ENCODE measurements at places on chromosomes 6 and 20.

GRCh38 chr20:1301031-1301529 is 27.9 kb downstream of the SDCBP2 start:
- no peak for DNase-seq

DNA sequence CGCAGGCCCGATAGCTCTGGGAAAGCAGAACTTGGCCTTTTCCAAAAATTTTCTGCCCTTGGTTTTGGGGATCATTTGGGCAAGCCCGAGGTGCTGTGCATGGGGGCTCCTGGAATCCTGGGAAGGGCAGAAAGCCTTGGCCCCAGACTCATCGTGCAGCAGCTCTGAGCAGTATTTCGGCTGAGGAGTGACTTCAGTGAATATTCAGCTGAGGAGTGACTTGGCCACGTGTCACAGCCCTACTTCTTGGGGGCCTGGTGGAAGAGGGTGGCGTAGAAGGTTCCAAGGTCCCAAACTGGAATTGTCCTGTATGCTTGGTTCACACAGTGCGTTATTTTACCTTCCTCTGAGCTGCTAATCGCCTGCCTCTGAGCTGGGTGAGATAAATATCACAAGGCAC is 1.1 kb upstream of the BMP2 start:
- no peak for DNase-seq

GRCh38 chr6:7604003-7604402 is 14.0 kb downstream of the SNRNP48 start:
- no peak for DNase-seq

GRCh38 chr6:147941143-147941542 is 401.5 kb upstream of the SASH1 start:
- peak; percentile 39 for DNase-seq

- no peak for DNase-seq
Observed at GRCh38 chr6:106279179-106279578, 46.4 kb downstream of the ATG5 start.

DNA sequence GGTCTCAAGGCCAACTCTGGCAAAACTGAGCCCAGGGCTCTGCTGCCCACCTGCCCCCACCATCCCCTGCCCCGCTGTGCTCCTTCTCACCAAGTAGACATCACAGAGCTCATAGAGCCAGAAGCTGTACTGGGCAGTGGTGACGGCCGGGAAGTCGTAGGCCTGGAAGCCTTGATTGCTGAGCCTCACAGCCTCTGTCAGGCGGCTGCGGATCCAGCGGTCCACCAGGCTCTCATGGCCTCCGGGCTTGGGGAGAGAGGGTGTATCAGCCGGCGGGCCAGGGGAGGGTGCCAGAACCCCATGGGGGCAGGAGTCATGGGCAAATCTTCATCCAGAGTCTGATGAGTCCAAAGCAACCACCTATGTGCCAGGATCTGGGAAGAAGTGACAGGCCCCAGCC is 2.8 kb upstream of the VWA7 start:
- no peak for DNase-seq

DNA sequence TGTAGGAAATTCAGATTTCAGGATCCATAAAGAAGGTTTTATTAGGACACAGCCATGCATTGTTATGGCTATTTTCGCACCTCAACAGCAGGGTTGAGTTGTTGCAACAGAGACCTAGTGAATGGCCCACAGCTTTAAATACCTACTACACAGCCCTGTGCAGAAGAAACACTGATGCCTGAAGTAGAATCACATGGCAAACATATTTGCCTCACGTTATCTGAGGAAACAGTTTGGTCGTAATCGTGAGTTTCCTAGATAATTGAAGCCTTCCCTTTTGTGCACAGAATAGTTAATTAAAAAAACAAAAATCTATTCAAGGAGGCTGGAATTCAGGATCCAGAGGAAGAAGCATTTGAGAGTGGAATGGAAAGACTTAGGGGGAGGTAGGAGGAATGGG is 55.1 kb downstream of the GCNT2 start:
- no peak for DNase-seq

DNA sequence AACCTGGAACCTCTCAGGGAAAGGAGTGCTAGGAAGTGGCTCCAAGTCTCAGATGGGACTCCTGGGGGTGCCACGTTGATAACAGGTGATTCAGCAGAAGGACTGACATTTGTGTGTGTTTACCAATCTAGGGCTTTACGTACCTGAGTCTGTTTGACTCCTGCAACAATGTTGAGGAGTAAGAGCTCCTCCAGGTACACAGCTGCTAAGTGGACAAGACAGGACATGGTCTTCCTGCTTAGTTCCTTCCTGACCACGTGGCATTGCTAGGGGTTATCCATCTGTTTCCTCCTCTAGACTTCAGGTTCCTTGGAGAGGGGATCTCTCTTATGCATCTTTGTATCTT is 164.5 kb upstream of the SLC24A3 start:
- no peak for DNase-seq

DNA sequence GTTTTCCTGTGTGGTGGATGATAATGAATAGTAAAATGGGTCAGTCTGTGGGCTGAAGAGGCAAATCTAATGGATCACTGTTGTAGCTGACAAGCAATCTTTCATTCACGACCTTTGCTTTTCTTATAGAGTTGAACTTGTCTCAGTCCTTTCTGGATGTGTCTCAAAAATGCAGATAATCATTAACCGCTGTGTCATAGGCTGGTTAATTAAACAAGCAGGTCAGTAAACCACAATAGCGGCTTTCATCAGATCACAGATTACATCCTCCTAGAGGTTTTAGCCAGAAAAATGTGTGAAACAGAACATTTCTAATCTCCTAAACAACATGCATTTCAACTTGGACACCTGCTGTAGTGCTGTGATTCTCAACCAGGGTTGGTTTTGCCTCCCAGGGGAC is 2.5 kb upstream of the METTL24 start:
- no peak for DNase-seq

DNA sequence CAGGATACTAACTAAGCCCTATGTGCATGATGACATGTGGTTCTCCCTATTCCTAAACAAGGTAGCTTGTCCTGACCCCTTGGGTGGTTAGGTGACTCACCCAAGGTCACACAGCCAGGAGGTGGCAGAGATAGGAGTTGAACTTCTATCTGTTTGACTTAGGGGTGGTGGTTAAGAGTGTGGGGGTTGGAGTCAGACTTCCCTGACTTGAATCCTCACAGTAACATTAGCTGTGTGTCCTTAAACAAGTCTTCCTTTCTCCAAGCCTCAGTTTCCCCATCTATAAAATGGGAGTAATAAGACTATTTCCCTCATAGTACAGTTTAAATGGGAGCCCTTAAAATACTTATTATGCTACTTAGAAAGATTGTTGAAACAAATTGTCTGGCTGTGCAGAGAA is 21.9 kb downstream of the SLC12A5 start:
- no peak for DNase-seq

DNA sequence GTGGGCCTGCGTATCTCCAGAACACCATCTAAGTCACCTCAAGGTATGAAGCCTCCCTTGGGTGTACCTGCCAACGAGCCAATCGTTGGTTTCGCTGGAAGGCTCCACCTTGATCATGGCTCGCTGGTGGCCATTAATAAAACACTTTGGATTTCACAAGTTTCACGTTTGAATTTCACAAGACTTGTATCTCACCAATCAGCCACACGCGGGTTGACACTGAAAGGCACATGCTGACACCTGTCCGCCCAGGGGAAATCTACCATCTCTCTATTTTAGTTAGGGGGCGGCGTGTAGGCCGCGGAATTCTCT is 586 bp upstream of the HMGA1 start:
- peak; percentile 59 for DNase-seq

GRCh38 chr6:132751306-132751705 is 6.4 kb downstream of the VNN2 start:
- no peak for DNase-seq

GRCh38 chr20:52110456-52110855 is 81.1 kb downstream of the ZFP64 start:
- DNase-seq = no peak

- DNase-seq = no peak
Observed at GRCh38 chr20:60024801-60025200, 66.6 kb downstream of the CDH26 start.

- no peak for DNase-seq
Observed at GRCh38 chr20:389220-389619, 8.7 kb downstream of the TRIB3 start.

DNA sequence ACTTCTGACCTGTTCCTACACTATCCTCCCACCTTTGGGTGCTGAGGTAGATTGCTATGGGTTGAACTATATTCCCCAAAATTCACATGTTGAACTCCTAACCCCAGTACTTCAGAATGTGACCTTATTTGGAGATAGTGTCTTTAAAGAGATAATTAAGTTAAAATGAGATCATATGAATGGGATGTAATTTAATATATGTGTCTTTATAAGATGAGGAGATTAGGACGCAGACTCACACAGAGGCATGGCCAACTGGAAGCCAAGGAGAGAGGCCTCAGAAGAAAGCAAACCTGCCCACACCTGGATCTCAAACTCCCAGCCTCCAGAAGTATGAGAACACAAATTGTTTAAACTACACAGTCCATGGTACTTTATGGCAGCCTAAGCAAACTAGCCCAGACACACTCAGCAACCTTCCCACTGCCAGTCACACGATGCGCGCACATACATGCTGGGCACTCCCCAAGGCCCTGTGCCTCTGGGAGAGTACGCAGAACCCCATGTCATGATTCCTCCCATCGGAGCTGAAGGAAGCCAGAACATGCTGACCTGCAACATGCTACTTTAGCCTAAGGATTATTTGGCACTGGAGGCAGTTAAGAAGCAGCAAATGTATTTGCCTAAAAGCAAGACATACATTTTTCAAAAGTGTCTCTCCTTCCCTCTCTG is 8.9 kb upstream of the SLC22A1 start:
- no peak for DNase-seq

DNA sequence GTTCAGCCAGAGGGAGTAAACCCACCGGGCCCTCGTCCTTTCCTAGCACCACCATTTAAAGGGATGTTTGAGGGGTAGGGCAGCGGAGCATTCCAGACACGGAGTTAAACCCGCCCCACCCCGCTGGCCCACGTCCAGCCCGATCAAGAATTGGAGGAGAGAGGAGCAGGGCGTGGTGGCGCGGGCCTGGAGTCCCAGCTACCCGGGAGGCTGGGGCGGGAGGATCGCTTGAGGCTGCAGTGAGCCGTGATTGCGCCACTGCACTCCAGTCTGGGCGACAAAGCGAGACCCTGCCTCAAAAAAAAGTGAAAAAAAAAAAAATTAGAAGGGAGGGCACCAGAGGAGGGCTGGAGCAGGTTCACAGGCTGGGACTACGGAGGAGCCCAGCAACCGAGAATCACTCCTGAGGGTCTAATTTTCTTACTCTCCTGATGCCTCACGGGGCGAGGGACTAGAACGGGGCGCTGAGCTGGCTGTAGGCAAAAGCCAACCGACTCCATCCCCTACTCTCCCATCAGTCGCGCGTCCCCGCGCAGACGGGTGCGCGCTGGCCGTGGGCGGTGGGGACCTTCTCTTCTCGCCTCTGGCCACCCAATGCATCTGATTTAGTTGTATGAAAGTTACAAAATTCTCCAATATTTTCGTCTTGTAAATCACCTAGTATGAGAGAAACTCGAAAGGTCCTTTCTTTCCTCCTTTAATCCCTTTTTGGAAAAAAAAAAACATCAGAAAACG is 6.1 kb upstream of the HSPA1B start:
- peak; percentile 90 for DNase-seq

GRCh38 chr20:41575412-41575811 is 42.8 kb downstream of the CHD6 start:
- no peak for DNase-seq

DNA sequence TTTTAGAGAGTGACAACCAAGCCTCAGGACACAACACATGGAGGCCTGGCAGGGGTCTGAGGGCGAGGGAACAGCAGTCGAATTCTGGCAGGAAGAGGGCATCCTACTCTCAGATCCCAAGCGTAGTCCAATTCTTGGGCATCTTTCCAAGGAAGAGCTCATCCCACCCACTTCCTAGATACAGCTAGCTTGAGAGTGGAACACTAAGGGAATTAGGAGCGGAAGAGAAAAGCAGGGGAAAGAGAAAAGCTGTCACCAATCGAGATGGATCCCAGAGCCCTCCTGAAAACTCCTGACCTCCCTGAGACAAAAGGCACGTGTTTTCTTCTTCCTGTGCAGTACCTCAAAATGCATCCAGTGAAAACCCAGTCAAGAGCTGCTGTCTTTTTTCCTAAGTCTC is 67.1 kb downstream of the GFOD1 start:
- DNase-seq = no peak

- no peak for DNase-seq
Observed at GRCh38 chr6:43383021-43383667, 13.7 kb upstream of the ZNF318 start.

GRCh38 chr20:57665589-57665971 is 44.2 kb downstream of the PMEPA1 start:
- no peak for DNase-seq

- no peak for DNase-seq
Observed at GRCh38 chr6:34646714-34647113, 49.9 kb downstream of the ILRUN start.

DNA sequence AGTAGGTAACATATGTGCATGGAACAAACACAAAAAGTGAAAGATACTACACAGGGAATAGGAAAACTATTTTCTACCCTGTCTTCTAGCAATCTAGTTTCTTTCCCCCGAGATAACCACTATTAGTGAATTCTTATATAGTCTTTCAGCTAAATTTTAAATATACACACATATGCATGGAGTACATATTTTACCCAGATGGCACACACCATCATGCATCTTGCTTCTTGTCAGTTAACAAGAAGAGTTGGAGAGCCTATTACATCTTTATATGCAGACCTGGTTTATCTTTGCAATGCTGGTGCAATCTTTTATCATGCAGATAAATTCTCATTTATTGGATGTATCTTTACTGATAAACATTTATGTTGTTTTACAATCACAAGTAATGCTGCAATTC is 100.4 kb downstream of the OTOR start:
- DNase-seq = no peak

DNA sequence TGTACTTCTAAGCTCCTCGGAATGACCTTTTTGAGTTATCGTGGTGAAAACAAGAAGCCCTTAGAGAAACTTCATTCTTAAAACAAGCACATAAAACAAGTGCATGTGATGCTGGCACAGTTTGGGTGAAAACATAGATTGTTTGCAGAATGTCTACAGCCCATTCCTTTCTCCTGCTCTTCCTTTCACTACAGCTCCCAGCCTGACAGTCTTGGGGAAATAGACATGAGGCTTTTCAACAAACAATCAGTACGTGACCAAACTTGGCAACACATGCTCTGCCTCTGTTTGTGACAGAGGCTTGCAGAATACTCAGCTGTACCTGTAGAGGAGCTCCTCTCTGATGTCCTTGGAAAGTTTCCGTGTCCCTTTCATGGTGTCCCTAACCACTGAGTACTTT is 321.6 kb downstream of the ZFAND3 start:
- DNase-seq = no peak

DNA sequence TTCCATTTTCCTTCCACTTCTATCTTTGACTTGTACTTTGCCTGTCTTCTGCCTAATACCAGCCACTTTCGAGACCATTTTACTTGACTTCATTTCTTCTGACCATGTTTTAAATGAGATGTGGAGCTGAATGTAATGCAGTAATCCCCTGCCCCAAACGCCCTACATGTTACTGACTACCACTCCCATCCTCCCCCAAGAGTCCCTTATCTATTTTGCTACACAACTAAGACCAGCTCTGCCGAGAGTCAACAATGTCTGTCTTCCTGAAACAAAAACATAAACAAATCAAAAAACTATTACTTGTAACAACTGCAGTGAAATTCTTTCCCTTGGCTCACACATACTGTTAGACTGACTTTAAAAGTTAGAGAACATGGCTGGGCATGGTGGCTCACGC is 27.1 kb upstream of the KIAA1586 start:
- DNase-seq = no peak

GRCh38 chr20:15188415-15188814 is 851.0 kb upstream of the FLRT3 start:
- DNase-seq = no peak

GRCh38 chr6:111573892-111574797 is 31.5 kb downstream of the TRAF3IP2 start:
- no peak for DNase-seq
